ENCODE measurements at places on chromosomes 6 and 20. TPM values are rescaled to one million over a fixed set of nuclear protein-coding genes. Genes with fewer than 3 reads are reported as not detected.
A peak's percentile ranks its signal among the peaks of the same experiment; 100 is the strongest.

DNA sequence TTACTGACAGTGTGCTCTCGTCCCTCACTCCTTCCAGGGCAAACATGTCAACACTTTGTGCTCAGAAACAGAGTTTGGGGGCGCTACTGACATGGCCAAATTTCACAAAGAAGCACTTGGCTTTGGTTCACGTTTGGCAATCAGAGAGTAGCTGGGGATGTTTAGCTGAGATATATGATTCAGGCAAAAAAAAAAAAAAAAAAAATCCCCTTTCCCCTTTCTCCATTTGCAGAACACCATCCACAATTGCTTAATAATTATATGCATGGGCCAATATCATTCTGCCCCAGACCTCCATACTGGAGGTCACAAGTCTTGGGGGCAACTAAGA, 128.4 kb upstream of the ADGRF1 start:
- DNase-seq, result no peak

DNA sequence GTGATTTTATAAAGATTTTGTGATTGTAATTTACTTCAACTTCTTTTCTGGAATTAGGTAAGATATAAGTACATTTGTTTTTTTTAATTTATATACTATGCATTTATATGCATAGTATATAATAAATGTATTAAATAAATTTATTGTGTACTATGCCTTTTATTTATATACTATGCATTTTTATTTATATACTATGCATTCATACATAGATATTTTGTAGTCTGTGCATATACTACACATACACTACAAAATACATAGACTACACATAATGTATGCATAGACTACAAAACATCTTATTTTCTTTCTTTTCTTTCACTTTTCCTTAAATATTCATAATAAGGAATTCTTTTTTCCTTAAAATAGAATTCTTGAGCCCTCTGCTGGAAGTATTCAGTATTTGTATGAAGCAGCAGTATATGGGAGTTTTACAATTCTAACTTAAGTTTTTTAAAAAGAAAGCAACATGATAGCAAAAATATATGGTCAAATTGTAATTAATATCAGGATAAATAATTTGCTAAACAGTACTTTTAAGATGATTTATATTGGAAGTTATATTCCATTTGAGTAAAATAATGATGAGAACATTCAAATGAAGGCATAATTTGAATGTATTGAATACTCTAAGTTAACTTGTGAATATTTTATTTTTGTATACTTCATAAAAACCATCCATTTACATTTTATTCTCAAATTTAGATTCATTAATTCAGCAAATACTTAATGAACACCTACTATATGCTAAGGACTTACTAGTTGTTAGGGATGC, 129.3 kb downstream of the KLHL32 start:
- peak; percentile 10 for DNase-seq

GRCh38 chr6:122222761-122223160, 176.7 kb upstream of the HSF2 start:
- DNase-seq, result no peak

- DNase-seq, result peak; percentile 96
Measured at GRCh38 chr6:156953479-156954146, 176.4 kb downstream of the ARID1B start.

DNA sequence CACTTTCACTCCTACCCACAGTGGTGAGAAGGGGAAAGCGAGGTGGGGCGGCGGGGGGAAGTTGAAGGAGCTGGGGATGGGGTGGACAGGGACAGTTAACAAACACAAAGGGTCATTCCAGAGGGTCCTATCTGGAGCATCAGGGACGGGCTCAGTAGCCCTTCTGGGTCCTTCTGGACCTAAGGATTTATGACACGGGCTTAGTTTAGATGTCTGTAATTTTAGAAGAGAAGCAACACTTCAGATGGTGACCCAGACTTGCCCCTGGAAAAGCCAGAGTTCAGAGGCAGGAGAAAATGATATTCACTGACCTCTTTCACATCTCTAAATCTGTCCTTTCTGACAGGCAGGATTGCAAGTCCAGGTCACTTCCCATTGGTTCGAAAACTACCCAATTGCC, 36.3 kb downstream of the PDE10A start:
- DNase-seq, result no peak

DNA sequence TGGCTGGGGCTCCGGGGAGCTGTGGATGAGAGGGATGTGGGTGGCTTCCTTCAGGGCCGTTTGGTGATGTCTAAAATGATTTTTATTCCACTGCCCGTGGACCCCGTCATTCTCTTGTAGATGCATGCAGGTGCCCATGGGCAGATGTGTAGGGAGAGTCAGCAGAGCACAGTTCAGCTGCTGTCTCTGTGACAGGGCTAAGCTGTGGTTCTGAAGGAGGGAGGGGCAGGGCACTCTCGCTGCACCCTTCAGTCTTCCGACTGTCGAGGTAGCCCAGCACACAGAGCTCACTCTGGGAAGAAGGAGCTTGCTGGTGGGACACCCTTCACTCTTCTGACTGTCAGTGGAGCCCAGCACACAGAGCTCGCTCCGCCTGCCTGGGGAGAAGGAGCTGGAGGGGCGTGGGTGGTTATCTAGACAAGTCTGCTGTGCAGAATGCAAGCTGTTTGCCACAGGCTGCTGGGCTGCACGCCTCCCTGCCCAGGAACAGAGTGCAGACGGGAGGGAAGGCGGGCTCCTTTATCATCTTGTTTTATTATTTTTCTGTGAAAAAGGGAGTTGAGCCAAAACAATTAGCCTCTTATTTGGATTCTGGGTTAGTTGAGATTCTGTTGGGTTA, 28.4 kb upstream of the ADRM1 start:
- no peak for DNase-seq

HLA-DQB2 gene
- total RNA-seq, result not detected

Measured in RPMI7951 (cell line).